Gastrocnemius medialis (tissue), 4 donors: ENCODE measurements at places on chromosomes 7 and 10.

DNA sequence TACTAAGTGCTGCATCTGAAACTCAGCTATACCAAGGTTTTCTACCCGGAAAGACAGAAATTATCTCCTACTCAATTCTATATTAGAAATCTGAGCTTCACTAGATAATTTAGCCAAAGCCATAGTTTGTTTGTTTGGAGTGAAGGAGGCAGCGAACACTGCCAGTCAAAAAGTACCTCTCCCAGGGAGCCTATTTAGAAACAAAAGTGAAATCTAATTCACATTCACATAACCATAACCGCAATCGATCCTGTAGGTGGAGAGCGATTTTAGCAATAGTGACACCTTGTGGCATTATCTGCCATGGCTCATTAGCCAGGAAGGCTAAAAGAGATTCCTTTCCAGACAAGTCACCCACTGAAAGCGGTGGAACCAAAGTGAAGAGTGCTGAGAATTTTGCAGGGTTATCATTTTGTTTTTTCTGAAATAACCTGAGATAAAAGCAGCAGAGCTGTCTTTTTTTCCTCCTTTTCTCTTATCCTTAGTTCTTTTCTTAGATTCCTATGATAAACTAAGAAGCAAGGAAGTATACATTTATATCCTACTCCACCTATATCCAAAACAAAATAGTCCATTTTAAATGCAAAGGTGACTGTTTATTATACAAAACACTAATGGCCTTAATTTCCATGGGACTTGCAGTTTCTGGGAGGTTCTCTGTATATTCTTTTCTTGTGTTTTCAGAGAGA is 83.7 kb upstream of the BET1 start:
- no peak for DNase-seq

DNA sequence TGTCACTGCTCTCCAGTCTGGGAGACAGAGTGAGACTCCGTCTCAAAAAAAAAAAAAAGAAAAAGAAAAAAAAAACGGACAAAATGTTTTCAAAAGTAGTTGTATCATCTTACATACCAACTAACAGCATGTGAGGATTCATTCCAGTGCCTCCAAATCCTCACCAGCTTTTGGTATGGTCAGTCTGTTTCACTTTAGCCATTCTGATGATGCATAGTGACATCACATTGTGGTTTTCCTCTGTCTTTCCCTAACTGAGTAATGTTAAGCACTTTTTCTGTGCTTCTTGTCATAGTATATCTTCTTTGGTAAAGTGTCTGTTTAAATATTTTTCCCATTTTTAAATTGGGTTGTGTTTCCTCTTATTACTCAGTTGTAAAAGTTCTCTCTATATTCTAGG is 251.4 kb upstream of the CTBP2 start:
- DNase-seq = no peak

- no peak for DNase-seq
These were observed 2.6 kb upstream of the PPIF start for GRCh38 chr10:79344502-79345195.

DNA sequence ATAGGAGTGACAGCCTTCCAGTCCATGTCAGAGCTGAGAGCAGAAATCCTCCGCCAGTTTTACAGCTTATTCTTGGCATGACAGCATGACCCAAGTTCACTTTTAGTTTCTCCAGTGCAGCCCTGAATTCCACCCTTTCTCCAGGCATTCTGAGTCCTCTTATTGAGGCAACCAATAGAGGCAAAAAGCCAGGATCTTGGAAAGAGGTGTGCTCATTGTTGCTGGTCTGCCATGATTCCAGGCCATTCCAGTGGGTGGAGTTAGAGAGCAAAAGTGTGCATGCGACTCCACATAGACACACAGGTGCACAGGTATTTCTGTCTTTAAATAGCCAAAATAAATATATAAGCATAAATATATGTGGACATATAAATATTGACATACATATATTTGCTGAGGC is 224.7 kb upstream of the ADARB2 start:
- no peak for DNase-seq

DNA sequence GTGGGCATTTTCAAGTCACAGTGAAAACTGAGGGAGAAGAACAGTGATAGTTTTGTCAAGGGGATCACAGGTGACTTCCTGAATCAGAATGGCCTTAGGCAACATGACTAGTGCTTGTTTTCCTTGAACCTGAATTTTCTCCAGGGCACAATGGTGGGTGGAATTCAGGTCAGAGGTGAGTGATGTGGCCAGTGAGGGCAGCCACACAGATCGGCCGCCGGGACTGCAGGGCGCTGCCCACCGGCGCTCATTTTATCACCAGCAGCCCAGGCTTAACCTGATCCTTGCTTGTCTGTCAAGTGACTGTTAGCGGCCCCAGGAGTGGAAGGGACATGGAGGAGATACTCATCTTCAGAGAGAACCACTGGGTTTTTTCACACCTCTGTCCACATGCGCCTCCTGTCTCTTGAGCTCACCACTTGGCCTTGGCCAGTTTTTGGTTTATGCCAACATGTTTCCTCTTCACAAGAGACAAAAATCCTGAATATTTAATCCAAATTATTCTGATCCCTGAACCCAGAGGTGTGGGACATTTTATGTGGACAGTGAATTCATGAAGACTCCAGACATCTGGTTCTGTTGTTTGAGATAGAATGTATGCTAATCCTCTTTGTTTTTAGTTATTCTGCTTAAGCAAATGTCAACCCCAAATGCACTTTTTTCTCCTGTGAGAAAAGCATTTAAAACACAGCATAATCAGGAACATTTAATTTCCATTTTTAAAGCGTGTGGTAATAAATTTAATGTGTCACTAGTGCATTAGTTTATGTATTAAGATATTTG is 108.7 kb downstream of the DOCK1 start:
- no peak for DNase-seq
